ENCODE measurements at places on chromosomes 5 and 9.

GRCh38 chr5:154241021-154241420 lies 50.5 kb downstream of the GALNT10 start:
- DNase-seq: no peak

- no peak for DNase-seq
Measured at GRCh38 chr9:94922098-94922607, 195.7 kb downstream of the AOPEP start.

GRCh38 chr9:13089666-13090065 lies 189.8 kb downstream of the MPDZ start:
- DNase-seq: no peak

DNA sequence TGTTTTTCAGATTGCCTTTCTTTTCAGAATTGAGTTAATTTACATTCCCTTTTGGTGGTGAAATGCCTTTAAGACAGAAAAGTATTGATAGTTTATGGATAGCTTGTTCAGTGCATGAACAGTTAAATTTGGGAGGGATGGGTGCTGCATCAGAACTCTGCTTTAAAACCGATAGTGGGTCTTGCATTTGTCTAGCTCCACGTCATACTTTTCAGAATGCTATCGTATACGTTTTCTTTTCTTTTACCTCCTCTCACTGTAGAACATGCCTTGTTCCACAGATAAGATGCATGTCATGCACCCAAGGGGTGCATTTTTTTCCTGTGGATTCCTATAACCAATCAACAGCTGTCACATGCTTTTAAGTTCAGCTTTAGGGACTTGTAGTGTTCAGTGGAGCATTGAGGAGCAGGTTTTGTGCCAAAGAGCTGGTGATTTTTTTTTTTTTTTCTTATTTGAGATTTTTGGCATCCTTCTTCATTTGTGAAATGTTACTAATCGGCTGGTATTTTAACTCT lies 2.3 kb downstream of the SLC44A1 start:
- DNase-seq: no peak

- no peak for DNase-seq
Measured at GRCh38 chr5:152623951-152624350, 218.9 kb upstream of the NMUR2 start.

- DNase-seq: no peak
Measured at GRCh38 chr9:124950050-124950718, 9.3 kb upstream of the GOLGA1 start.

DNA sequence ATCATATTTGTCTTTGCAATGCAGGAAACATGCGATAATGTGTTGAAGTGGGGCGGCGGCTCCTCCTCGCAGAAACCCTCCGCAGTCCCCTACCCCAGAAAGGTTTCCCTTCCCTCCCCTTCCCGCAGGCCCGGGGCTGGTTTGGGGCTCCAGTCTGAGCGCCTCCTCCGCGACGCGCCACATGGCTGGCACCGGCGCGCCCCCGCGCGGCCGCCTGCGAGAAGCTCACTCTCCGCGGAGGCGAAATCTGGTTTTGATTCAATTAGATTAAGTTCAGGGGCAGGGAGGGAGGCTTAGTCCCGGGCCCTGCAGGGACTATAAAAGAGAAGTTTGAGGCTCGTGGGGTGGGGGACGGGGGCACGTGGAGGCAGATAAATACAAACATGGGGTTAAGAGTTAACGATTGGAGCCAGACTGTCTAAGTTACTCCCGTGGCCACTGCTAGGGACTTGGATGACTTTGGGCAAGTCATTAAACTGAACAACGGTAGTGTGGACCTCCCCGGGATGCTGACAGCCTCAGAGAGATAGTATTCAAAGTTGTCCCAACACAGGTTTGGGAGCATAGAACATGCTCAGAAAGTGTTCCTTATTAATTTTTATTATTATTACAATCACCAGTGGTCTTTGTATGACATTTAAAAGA lies 69.4 kb downstream of the MSX2 start:
- DNase-seq: peak; percentile 45

GRCh38 chr5:129903466-129904101 lies 681 bp upstream of the CHSY3 start:
- DNase-seq: no peak

DNA sequence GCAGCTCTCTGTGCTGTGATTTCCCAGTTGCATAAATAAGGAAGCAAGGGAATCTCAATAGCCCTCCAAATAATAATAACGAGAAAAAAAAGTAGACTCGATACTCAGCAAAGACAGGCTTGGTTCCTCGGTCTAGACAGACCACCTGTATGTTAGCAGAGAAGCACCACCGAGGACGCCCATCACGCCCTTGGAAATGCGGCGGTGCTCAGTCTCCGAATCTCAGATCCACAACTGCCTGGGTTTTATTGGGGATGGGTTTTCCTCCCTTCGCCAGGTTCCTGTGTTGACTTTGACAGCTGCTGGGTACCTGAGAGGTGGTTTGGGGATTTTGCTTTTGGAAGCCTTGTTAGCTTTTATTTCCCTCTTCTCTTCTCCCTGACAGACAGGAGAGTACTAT lies 7.2 kb downstream of the DAB2IP start:
- no peak for DNase-seq

GRCh38 chr5:40784916-40785315 lies 13.3 kb downstream of the PRKAA1 start:
- no peak for DNase-seq

GRCh38 chr9:7907551-7908337 lies 108.2 kb upstream of the DMAC1 start:
- DNase-seq: no peak

- no peak for DNase-seq
Measured at GRCh38 chr9:122056484-122056883, 36.6 kb downstream of the TTLL11 start.

DNA sequence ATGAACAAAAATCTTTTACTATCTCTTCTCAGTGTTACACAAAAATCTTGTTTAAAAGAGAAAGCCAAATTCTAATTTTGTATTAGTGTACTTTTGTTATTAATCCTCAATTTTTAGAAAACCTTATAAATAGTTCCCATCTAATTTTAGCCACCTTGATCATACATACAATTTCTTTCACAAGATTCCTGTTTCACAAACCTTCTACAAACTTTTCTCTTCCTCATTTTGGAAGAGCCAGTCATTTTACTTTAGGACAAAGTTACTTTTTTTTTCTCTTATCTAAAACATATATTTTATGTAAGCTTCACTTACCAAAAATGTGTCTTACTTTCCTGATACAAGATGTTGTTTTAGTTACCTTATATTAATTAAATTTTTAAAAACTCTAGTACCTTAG lies 161.3 kb downstream of the YIPF5 start:
- DNase-seq: no peak

GRCh38 chr5:3526551-3527185 lies 69.0 kb upstream of the IRX1 start:
- DNase-seq: no peak

GRCh38 chr5:40453689-40454088 lies 226.0 kb upstream of the PTGER4 start:
- no peak for DNase-seq

GRCh38 chr5:39400713-39401578 lies 23.8 kb downstream of the DAB2 start:
- no peak for DNase-seq

DNA sequence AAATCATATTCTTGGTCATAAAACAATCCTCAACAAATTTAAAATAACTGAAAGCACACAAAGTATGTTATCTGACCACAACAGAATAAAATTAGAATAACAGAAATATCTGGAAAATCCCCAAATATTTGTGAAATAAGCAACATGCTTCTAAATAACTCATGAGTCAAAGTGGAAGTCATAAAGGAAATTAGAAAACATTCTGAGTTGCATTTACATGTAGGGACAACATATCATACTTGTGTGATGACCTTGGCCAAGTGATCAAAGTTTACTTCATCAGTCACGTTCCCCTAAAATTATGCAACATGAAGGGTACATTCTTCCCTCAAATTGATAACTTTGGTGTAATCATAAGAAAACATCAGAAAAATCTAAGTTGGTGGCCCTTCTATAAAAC lies 64.7 kb downstream of the CSF2 start:
- DNase-seq: no peak

GRCh38 chr9:78830301-78830700 lies 533.4 kb downstream of the PSAT1 start:
- no peak for DNase-seq

DNA sequence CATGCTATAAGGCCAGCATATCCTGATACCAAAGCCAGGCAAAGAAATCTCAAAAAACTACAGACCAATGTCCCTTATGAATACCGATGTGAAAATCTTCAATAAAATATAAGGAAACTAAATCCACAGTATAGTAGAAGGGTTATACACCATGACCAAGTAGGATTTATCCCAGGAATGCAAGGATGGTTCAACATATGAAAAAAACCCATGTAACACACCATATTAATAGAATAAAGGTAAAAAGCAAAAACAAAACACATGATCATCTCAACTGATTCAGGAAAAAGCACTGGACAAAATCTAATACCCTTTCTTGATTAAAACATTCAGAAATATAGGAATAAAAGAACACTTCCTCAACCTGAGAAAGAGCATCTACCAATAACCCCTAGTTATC lies 6.1 kb downstream of the FBXL17 start:
- no peak for DNase-seq

DNA sequence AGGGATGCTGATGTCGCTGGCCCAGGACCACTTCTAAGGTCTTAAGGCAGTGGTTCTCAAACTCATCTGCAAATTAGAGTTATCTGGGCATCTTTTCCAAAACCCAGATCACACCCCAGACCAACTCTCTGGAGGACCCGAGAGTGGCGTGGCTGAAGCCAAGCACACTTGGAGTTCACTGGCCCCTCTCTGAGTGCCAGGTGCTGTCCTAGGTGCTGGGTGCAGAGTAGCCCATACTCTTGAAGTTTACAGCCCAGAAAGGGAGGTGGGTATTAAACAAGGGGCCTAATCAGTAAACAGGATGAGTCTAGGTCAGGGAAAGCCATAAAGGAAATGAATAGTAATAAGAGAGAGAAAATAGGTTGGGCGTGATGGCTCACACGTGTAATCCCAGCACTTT lies 17.6 kb downstream of the CAMK2A start:
- no peak for DNase-seq

GRCh38 chr9:89536145-89536574 lies 38.2 kb upstream of the SEMA4D start:
- DNase-seq: no peak

DNA sequence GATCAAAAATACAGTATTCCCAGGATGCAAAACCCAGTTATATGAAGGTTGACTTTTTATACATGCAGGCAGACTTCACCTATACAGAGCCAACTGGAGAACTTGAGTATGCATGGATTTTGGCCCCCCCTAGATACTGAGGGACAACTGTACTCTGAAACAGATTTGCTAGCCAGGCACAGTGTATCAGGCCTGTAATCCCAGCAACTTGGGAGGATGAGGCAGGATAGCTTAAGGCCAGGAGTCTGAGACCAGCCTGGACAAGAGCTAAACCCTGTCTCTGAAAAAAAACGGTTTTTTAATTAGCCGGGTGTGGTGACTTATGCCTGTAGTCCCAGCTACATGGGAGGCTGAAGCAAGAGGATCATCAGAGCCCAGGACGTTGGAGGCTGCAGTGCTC lies 21.9 kb downstream of the PTBP3 start:
- no peak for DNase-seq

DNA sequence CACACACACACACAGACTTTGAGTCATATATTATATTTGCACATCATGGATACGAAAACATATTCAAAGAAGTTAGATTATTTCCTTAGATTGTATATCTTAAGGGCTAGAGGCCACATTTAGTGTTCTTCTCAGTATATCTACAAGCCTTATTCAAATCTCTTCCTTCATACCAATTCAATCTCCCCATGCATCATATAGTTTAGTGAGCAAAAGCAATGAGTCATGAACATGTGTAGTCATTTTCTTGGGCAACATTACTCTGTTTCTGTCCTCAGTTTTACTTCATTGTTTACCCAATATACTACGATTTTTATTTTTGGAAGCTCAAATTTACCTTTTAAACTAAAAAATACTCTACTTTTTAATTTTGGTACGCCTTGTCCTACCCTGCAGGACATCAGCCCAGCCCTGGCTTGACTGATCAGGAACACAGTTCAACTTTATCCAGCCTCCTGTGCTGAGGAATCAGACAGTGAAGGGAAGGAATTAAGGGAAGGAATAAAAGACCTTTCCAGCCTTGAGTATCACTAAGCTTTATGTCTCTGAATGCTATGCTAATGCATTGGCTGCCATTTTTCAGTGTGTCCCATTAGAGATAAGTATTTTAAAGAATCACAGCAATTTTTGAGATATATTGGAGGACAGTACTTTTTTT lies 101.7 kb upstream of the FST start:
- DNase-seq: no peak

- no peak for DNase-seq
Measured at GRCh38 chr5:150948539-150948938, 43.8 kb upstream of the ZNF300 start.

DNA sequence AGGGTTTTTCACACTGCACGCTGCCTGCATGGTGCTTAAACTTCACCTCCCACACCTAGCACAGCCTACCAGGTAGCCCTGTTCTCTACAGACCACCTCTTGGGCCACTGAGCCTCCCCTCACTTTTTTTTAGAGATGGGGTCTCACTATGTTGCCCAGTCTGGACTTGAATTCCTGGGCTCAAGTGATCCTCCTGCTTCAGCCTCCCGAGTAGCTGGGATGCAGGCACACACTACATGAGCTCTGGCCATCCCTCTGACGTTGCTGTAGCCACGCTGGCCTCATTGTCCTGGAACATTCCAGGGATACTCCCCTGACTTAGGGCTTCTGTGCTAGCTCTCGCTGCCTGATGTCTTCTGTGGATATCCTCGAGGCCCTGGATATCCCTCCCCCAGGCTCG lies 7.2 kb upstream of the CACFD1 start:
- no peak for DNase-seq

GRCh38 chr9:9099646-9100045 lies 1300.1 kb upstream of the DMAC1 start:
- no peak for DNase-seq

DNA sequence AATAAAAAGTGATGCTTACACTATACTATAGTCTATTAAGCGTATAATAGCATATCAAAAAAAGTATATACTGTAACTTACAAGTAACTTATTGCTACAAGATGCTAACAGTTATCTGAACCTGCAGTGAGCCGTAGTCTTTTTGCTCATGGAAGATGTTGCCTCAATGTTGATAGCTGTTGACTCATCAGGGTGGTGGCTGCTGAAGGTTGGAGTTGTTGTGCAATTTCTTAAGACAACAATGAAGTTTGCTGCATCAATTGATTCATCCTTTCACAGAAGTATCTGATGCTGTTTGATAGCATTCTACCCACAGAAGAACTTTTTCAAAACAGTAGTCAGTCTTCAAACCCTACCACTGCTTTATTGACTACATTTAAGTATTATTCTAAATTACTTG lies 7.8 kb upstream of the C9orf40 start:
- DNase-seq: no peak

- DNase-seq: no peak
Measured at GRCh38 chr5:73295447-73295846, 122.5 kb downstream of the TMEM174 start.

DNA sequence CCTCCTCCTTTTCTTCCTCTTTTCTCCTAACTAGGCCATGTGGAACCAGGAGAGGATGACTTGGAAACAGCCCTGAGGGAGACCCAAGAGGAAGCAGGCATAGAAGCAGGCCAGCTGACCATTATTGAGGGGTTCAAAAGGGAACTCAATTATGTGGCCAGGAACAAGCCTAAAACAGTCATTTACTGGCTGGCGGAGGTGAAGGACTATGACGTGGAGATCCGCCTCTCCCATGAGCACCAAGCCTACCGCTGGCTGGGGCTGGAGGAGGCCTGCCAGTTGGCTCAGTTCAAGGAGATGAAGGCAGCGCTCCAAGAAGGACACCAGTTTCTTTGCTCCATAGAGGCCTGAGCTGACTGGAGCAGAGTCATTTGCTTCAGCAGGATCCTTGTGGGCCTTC lies 13.7 kb downstream of the NUDT2 start:
- no peak for DNase-seq
